ENCODE measurements at places on chromosomes 3 and 15. TPM values are rescaled to one million over a fixed set of nuclear protein-coding genes. Genes with fewer than 3 reads are reported as not detected.

ALDH1A3 gene
- not detected for polyA plus RNA-seq

DNASE1L3 gene
- 19.1 TPM for polyA plus RNA-seq

NDN gene
- polyA plus RNA-seq: 0.85 TPM

A4GNT gene
- not detected for polyA plus RNA-seq

SYNPR gene
- polyA plus RNA-seq: not detected

Measured in naive B cell (primary cell).